ENCODE measurements at places on chromosomes 7 and 10.
A peak's percentile ranks its signal among the peaks of the same experiment; 100 is the strongest.

DNA sequence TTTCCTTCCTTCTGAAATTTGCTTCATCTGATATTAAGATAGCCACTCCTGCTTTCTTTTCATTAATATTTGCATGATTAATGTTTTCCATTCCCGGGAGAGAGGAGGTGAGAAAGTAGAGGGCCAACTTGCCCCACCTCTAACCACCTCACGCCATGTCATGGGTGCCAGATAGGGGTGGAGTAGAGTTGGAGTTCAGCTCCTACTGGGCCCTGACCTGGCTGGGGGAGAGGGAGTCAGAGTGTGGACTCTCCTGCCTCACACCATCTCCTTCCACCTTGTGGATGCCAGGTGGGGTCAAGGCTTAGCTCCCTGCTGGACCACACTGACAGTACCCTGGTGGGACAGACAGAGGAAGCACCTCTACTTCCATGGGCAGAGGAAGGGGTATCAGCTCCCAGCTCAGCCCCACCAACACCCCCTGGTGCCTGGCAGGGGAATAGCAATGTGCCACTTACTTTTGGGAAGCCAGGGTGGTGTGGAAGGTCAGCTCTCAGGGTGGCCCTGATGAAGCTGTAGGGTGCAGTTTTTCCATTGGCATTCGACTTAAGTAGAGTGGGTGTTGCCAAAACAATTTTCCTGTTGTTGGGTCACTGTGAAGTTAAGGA is 28.0 kb downstream of the CHST12 start:
- no peak for DNase-seq

- peak; percentile 21 for DNase-seq
These were observed 875 bp upstream of the HECTD2 start for GRCh38 chr10:91409069-91409868.

- DNase-seq: no peak
These were observed 153.8 kb downstream of the PLPP4 start for GRCh38 chr10:120610791-120611190.

DNA sequence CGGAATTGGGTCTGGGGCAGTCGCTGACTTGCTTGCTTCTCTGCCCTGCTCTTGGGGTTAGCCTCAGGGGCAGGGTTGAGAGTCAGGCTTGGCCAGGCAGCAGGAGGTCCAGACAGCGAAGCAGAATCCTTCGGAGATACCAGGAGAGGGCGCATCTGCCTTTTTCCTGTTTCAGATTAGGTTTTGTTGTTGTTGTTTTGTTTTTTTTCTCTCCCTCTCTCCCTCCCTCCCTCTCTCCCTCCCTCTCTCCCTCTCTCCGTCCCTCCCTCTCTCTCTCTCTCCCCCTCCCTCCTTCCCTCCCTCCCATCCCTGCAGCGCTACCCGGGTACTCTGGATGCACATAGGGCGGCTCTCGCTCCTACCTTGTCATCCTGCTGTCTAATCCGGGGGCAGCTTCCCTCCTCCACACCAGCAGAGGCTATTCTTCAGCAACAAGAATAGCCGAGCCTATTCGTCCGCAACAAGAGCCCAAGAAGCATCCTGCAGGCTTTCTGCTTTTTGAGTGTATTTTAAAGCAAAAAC is 758 bp upstream of the OPTN start:
- DNase-seq: peak; percentile 46

- DNase-seq: no peak
These were observed 28.0 kb upstream of the COBL start for GRCh38 chr7:51344406-51345138.

- no peak for DNase-seq
These were observed 39.0 kb upstream of the IFRD1 start for GRCh38 chr7:112411186-112411795.
